ENCODE measurements at places on chromosomes 13 and 19. TPM values are rescaled to one million over a fixed set of nuclear protein-coding genes. Genes with fewer than 3 reads are reported as not detected.

MUC16 gene
- total RNA-seq: under 0.01 TPM

CEBPA gene
- total RNA-seq: 39.0 TPM

MBOAT7 gene
- 270 TPM for total RNA-seq

SBK3 gene
- total RNA-seq: 0.54 TPM

MEF2B gene
- 0.27 TPM for total RNA-seq

CGB8 gene
- not detected for total RNA-seq

CALR3 gene
- not detected for total RNA-seq

CEACAM7 gene
- not detected for total RNA-seq

CYP4F8 gene
- total RNA-seq: under 0.01 TPM

PRTN3 gene
- total RNA-seq: 34.7 TPM

CNMD gene
- total RNA-seq: 1.3 TPM

ZFP82 gene
- total RNA-seq: 3.0 TPM

NECTIN2 gene
- total RNA-seq: 79.4 TPM

ZNF69 gene
- total RNA-seq: 14.5 TPM

LILRA1 gene
- total RNA-seq: 2.7 TPM

GSX1 gene
- total RNA-seq: not detected

TNFSF9 gene
- 2.2 TPM for total RNA-seq

CABP5 gene
- total RNA-seq: not detected

ZNF554 gene
- total RNA-seq: 4.8 TPM

PCSK4 gene
- total RNA-seq: 11.6 TPM

GNA15 gene
- 258 TPM for total RNA-seq

CERS4 gene
- 25.9 TPM for total RNA-seq

ZNF723 gene
- not detected for total RNA-seq

ATXN8OS gene
- total RNA-seq: not detected

ZNF540 gene
- 1.1 TPM for total RNA-seq

ANGPTL8 gene
- total RNA-seq: not detected

SYNE4 gene
- total RNA-seq: under 0.01 TPM

C13orf46 gene
- total RNA-seq: under 0.01 TPM

KLK14 gene
- not detected for total RNA-seq

DIRAS1 gene
- total RNA-seq: 7.3 TPM

CFAP97D2 gene
- not detected for total RNA-seq

LONP1 gene
- total RNA-seq: 78.6 TPM

ZNF296 gene
- total RNA-seq: 1.3 TPM

TPT1 gene
- 1,632 TPM for total RNA-seq

CCDC106 gene
- total RNA-seq: 8.3 TPM

NLRP7 gene
- total RNA-seq: not detected

ZNF575 gene
- 0.81 TPM for total RNA-seq
